ENCODE measurements at places on chromosomes 12 and 14. TPM values are rescaled to one million over a fixed set of nuclear protein-coding genes. Genes with fewer than 3 reads are reported as not detected.

The METTL25 gene
- 10.9 TPM for total RNA-seq

The ASCL1 gene
- not detected for total RNA-seq

The IL26 gene
- not detected for total RNA-seq

The SDR9C7 gene
- 0.15 TPM for total RNA-seq
